DMS153 (cell line): ENCODE measurements at places on chromosomes 3 and 15.

DNA sequence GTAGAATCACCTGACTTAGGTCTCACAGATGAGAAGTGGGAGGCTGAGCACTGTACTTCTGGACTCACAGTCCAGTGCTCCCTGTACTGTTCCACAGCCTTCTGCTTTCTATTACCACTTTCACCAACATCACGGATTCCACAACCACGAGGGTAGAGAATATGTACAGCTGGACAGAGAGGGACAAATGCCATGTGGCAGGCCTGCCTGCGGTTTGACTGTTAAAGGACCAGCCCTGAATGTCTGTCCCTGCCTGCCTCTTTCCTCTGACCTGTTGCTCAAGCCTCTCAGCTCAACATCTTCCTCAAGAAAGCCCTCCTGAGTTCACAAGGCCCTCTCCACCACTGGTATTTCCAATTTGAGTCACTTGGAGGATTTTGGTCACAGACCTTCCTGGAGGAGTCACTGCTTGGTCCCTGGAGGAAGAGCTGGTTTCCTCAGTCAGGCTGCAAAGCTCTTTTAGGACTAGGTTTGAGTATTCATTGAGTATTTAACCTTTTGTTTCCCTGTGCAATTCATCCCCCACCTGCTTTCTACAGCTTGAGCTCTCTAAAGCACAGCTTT is 49.1 kb downstream of the RAB11A start:
- no peak for DNase-seq

GRCh38 chr3:129656659-129657247 is 50.3 kb upstream of the PLXND1 start:
- no peak for DNase-seq

DNA sequence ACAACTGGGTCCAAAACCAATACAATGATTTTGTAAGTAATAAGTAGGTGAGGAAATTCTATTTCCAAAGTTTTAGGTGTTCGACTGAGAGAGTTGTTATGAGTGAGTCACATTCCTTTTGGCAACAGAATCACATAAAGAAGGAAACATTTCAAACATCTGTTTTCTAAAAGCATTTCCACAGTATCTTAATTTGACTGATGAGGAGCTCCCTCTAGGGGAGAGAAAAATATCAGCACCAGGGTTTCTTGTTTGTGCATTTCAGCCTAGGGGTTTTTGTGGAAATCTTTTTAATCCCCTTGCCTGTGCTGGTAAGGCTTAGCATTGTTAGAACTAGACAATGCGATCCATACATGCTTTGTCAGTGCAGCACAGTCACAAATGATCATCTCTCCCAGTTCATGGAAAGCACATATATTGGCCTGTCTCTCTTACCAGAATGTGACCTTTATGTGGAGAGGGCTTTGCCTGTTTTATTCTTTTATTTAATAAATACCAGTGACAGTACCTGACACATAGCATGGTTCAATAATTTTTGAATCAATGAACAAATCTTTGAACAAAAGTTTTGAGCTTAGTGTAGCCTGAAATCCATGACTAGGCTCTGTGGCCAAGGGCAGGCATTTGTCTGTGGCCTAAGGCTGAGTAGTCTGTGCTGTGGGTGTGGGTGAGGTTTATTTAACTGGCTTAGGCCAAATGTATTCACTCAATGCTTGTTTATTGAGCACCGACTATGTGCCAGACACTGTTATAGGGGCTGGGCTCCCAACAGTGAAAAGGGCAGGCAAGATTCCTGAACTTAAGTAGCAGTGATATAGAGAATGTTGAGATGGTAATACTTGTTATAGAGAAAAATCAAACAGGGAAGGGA is 21.1 kb upstream of the IQCF6 start:
- no peak for DNase-seq

DNA sequence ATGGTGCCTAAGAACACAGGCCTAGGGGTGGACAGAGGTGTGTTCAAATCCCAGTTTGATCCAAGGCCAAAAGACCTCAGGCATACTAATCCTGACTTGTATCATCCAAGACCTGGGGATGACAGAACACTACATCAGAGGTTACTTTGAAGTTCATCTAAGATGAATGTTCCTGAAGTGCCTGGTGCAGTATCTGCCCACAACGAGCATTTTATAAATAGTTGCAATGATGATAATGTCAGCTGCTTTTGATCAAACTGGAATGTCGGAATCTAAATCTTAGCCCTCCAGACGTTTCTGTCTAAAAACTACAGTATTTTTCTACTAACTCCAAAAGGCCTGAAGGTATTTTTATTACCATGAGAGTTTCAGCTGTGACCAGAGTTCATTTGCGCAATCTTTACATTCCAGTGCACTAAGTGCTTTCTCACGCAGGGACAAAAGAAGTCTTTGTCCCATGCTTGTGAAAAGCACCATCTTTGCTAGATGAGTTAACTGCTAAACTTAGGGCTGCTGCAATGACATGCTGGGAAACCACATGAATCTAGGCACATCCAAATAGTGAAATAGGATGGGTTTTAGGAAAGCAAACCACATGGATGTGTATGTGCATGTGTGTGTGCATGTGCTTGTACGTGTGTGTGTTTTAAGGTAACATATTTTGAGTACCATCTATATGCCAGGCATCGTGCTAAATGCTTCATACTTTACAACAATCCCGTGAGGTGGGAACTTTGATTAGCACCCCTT is 18.1 kb downstream of the ANXA2 start:
- DNase-seq = no peak

- no peak for DNase-seq
Observed at GRCh38 chr3:189947948-189948723, 172.6 kb downstream of the P3H2 start.

GRCh38 chr3:124172816-124173215 is 180.9 kb upstream of the ROPN1 start:
- no peak for DNase-seq

GRCh38 chr3:191123231-191123630 is 75.8 kb upstream of the OSTN start:
- DNase-seq = no peak

DNA sequence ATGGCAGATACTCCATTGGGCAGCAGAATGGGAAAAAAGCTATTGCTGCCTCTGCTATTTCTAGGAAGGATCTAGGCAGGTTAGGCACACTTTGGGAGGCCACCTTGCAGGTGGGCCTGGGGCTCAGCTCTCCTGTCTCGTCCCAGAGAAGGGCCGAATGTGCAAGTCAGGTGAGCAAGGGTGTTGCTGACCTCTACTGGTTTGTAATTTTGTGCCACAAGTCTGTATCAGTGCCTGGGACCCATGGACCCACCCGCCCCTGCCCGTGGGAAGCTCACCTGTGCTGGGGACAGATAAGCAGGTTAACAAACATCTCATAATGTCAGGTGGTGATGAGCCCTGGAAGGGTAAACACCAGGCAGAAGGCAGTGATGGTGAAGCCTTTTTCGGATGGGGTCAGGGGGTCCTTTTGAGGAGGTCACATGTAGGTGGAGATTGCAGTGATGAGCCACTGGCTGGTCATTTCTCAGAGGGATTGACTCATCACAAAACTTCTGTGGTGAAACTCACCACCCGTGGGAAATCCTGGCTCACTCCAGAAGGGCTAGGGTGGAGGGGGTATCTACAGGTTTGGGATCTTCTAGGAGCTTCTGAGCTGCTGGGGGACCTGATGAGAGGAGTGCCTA is 161.3 kb downstream of the KLF13 start:
- no peak for DNase-seq

- no peak for DNase-seq
Observed at GRCh38 chr3:114974387-114974786, 172.7 kb downstream of the ZBTB20 start.

GRCh38 chr3:9876991-9877390 is 3.1 kb downstream of the CIDEC start:
- DNase-seq = no peak

DNA sequence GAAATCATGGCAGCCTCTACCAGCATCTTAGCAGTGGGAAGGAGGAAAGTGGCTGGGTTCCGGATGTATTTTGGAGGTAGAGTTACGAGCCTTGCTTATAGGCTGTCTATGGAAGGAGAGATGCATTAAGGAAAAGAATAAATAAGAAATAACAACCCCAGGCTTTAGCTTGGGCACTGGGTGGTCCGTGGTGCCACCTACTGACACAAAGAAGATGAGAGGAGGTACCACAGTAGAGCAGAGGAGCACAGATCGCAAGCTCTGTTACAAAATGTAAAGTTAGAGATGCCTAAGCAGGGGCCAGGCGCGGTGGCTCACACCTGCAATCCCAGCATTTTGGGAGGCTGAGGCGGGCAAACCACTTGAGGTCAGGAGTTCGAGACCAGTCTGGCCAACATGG is 74.8 kb downstream of the TMEM39A start:
- DNase-seq = no peak

DNA sequence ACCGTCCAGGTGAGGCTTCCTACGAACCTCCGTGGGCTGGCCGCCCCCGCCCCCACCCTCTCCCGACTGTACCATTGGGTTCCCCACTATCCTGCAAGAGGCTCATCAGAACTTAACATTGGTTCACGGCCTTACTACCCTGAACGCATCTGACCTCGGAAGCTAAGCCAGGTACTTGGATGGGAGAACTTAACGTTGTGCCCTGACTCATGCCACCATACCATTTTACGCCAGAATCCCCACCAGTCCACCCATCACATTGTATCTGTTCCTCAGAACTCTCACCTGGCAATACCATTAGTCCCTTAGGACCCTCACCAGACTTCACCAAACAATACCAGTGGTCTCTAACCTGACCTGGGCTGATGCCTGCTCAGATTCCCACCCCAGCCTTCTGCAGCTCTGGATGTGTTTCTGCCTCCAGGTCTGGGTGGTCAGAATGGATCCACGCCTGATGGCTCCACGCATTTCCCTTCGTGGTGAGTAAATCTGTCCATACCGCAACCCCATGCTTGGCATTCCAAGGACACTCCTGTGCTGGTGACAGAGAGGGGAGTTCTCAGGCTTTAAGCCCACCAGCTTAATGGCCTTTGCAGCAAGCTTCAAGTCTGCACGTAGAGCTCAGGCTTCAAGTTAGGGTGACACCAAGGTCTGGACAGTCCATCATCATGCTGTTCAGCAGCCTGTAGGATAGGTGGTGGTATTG is 562 bp downstream of the TCTA start:
- no peak for DNase-seq

DNA sequence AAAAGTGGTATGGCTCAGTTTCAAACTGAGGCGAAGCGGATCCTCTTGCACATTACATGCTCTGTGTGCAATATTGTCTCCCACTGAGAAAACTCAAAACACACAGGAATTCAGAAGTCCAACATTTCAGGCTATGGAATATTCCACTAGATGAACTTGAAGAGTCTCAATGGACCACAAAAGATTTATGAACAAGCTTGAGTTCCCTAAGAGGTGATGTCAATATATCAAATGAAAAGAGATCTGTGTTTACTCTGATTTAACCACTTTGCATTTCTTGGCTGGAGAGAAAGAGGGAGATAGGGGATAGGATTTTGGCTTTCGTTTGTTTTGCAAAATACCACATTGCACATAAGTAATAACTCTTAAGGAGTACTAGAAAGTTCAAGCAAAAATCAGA is 20.3 kb downstream of the PDZRN3 start:
- DNase-seq = no peak

GRCh38 chr3:169699536-169700050 is 36.1 kb upstream of the MECOM start:
- DNase-seq = no peak

- no peak for DNase-seq
Observed at GRCh38 chr15:72237029-72237852, 6.3 kb upstream of the PKM start.

GRCh38 chr15:38065721-38066345 is 131.4 kb downstream of the TMCO5A start:
- DNase-seq = no peak

DNA sequence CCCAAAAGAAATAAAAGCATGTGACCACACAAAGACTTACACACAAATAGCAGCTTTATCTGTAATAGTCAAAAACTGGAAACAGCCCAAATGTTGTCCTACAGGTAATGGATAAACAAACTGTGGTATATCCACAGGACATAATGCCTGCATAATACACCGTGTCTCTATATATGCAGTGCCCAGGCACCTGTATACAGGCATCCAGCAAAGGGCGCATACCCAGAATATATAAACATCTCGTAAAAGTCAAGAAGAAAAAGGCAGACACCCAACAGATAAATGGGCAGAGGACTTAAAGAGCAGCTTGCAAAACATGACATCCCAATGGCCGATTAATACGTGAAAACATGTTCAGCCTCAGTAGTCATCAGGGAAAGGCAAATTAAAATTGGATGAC is 7.2 kb downstream of the OSBPL10 start:
- DNase-seq = no peak

DNA sequence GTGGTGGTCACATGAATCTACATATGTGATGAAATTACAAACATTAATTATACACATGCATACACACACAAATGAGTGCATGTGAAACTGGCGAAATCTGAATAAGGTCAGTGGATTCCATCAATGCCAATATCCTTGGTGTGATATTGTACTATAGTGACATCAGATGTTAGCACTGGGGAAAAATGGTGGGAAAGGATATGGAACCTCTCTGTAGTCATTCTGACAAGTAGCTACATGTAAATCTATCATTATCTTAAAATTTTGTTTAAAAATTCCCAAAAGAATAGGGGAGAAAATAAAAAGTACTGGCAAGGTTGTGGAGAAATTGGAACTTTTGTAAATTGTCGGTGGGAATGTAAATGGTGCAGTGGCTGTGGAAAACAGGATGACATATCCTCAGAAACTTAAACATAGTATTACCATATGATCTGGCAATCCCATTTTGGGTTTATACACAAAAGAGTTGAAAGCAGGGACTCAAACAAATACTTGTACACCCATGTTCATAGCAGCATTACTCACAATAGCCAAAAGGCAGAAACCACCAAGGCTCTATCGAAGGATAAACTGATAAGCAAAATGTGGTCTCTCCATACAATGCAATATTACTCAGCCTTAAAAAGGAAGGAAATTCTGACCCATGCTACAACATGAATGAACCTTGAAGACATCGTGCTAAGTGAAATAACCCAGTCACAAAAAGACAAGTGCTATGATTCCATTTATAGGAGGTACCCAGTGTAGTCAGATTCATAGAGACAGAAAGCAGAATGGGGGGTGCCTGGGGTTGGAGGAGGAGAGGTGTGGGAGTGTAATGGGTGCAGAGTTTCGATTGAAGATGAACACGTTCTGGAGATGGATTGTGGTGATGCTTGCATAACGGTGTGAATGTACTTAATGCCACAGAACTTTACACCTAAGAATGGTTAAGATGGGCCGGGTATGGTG is 25.3 kb upstream of the HRH1 start:
- DNase-seq = no peak

GRCh38 chr15:90934256-90934948 is 683 bp upstream of the UNC45A start:
- DNase-seq = peak; percentile 46

- DNase-seq = no peak
Observed at GRCh38 chr3:23239211-23240068, 36.3 kb downstream of the UBE2E2 start.

- no peak for DNase-seq
Observed at GRCh38 chr15:77731945-77732344, 99.2 kb upstream of the LINGO1 start.
